ENCODE measurements at places on chromosomes 2 and 18. TPM values are rescaled to one million over a fixed set of nuclear protein-coding genes. Genes with fewer than 3 reads are reported as not detected.

DHX57 gene
- total RNA-seq, result 29.5 TPM

CDKL4 gene
- total RNA-seq, result 0.75 TPM

ABCB11 gene
- not detected for total RNA-seq

QPCT gene
- 43.6 TPM for total RNA-seq

PAX8 gene
- 0.12 TPM for total RNA-seq

RAB11FIP5 gene
- total RNA-seq, result 48.5 TPM

SERPINB10 gene
- 1.00 TPM for total RNA-seq

SERPINB11 gene
- total RNA-seq, result not detected

PROKR1 gene
- total RNA-seq, result not detected

PLB1 gene
- total RNA-seq, result 3.1 TPM

OTOF gene
- 0.66 TPM for total RNA-seq

PNO1 gene
- total RNA-seq, result 13.6 TPM

EIF4E2 gene
- total RNA-seq, result 96.3 TPM

NEB gene
- 0.12 TPM for total RNA-seq

REG3G gene
- not detected for total RNA-seq

STON1 gene
- total RNA-seq, result 8.2 TPM

B4GALT6 gene
- total RNA-seq, result 6.6 TPM

EGR4 gene
- total RNA-seq, result not detected

CRYBA2 gene
- total RNA-seq, result not detected

REEP1 gene
- 0.11 TPM for total RNA-seq

LYPD6 gene
- 4.4 TPM for total RNA-seq

RESP18 gene
- not detected for total RNA-seq

SIX3 gene
- under 0.01 TPM for total RNA-seq

HOXD9 gene
- 0.75 TPM for total RNA-seq

CAPN14 gene
- total RNA-seq, result 0.12 TPM

MC5R gene
- not detected for total RNA-seq

SAG gene
- total RNA-seq, result not detected

CROCC2 gene
- not detected for total RNA-seq

DOCK10 gene
- total RNA-seq, result 113 TPM

CLASP1 gene
- total RNA-seq, result 36.2 TPM

NIFK gene
- 41.6 TPM for total RNA-seq

IGFBP5 gene
- 731 TPM for total RNA-seq

STPG4 gene
- 0.12 TPM for total RNA-seq

ZEB2 gene
- total RNA-seq, result 44.4 TPM

PDE1A gene
- total RNA-seq, result 20.0 TPM

TFCP2L1 gene
- under 0.01 TPM for total RNA-seq

SCYGR4 gene
- not detected for total RNA-seq

CREB1 gene
- 47.4 TPM for total RNA-seq

VSNL1 gene
- 0.77 TPM for total RNA-seq

XIRP2 gene
- 1.2 TPM for total RNA-seq

EMILIN2 gene
- 8.4 TPM for total RNA-seq

TMEM169 gene
- total RNA-seq, result 0.66 TPM

SCN9A gene
- 43.0 TPM for total RNA-seq

KCNK3 gene
- total RNA-seq, result 0.44 TPM

COL4A4 gene
- 2.7 TPM for total RNA-seq

GMCL1 gene
- 8.6 TPM for total RNA-seq

TEX44 gene
- not detected for total RNA-seq

DLX2 gene
- not detected for total RNA-seq

CNTNAP5 gene
- not detected for total RNA-seq

GYPC gene
- 82.4 TPM for total RNA-seq

HOXD12 gene
- 0.33 TPM for total RNA-seq

HOXD13 gene
- 7.5 TPM for total RNA-seq

POMC gene
- 1.1 TPM for total RNA-seq

TUBA3E gene
- not detected for total RNA-seq

MC2R gene
- total RNA-seq, result not detected

RGPD8 gene
- 9.5 TPM for total RNA-seq
